Suppressor macrophage treated with lipopolysaccharide for 1 hour (primary cell): ENCODE measurements at places on chromosomes 3 and 15.

DNA sequence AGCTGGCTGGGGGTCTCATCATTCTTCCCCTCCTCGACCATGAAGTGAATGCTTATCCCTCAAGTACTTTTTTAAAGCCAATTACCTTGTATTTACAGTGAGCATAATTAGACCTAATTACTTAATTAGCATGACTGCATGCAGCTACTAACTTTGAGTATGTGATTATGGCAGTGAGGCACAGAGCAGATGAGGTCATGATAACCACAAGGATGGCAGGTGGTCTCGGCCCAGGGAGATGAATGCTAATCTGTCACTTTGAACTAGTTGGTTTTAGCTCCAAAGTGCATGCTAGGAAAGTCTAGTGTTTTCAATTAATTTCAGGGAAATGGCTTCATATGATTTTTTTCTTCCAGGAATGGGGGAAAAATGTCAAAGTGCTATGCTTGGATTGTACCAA, 233.8 kb downstream of the NTRK3 start:
- DNase-seq = no peak

DNA sequence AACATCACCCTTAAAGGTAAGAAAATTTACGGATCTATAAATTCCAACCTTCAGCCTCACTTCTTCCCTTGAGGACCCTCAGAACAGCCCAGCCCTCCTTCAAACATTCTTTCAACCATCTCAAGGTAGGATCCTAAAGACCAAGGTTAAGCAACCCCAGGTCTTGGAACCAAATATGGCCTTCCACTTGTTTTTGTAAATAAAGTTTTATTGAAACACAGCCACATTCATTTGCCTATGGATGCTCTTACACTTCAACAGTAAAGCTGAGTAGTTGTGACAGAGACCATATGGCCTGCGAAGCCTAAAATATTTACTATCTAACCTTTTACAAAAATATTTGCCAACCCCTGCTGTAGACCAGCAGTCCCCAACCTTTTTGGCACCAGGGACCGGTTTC, 70.4 kb upstream of the NTRK3 start:
- no peak for DNase-seq

DNA sequence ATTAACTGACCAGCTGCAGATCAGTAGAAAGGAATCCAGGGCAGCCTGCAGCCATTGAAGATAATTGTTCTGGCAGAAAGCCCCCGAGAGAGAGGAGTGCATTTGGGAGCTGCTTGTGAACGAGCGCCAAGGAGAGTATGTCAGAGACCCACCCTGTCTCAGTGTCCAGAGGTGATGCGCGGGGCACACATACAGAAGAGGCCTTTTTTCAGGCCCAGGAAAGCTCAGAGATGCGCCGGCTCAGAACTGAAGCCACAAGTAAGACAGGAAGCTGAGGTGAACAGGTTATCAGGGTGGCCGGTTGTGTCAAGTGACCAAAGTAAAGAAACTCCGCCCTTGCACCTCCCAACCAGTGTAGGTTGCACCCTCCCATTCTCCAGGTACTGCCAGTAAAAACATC, 59.8 kb upstream of the HEG1 start:
- DNase-seq = no peak

DNA sequence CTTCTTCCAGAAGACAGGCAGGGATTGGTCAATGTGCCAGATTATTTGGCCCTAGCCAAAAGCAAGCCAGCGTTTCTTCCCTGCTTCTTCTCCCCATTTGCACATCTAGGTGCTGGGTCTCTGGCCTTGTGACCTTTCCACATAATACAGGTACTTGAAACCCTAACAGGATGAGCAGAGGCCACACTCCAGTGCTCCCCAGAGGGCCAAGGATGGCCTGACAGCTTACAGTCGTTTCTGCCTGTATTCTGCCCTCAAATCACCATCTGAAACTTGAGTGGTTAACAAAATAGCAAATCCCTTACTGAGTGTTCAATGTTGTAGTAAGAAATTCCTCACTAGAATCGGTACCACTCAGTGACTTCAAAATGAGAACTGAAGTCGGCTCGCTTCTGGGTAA, 29.1 kb downstream of the MKRN2 start:
- no peak for DNase-seq

GRCh38 chr3:84806958-84807357, 151.8 kb upstream of the CADM2 start:
- no peak for DNase-seq

GRCh38 chr3:37964716-37965115, 25.9 kb upstream of the VILL start:
- DNase-seq = no peak

- DNase-seq = no peak
Observed at GRCh38 chr3:159234306-159234705, 432.5 kb downstream of the MFSD1 start.

- DNase-seq = no peak
Observed at GRCh38 chr3:151350656-151351055, 21.3 kb upstream of the P2RY13 start.

GRCh38 chr3:130854208-130854864, 39.5 kb upstream of the ATP2C1 start:
- DNase-seq = no peak
